Activated naive CD4-positive, alpha-beta T cell (primary cell): ENCODE measurements at places on chromosomes 7 and 10.

GRCh38 chr10:93277360-93277759 lies 203.7 kb downstream of the CYP26A1 start:
- DNase-seq = no peak

GRCh38 chr10:78815702-78816334 lies 252.9 kb upstream of the ZMIZ1 start:
- DNase-seq = no peak

DNA sequence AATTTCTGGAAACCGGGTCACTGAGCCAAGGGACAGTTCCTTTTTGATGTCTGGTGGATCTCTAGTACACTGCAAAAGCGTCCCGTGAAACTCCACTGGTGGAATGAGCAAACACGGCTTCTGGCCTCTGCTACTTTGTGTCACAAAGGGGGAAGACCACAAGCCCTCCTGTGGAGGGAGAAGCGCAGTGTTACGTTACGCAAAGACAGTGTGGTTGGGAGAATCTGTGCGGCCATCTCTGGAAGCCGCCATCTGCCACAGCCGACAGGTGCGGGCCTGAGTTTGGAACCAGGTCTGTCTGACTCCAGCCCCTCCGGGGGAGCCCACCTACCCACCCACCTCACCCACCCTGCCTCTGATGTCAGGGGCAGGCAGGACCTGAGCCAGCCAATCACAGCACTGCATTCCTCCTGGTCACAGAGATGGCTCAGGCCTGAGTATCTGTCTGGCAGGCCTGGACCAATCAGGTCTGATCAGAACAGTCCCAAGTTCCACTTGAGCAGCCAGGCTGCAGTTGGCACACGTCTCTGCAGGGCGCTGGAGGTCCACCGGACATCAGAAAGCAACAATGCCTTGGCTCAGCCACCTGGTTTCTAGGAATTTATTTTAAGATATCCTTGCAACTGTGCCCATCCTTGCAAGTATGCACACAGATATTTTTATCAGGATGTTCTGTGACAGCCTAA lies 3.0 kb upstream of the CYP2W1 start:
- DNase-seq = no peak

- DNase-seq = no peak
Measured at GRCh38 chr7:153398370-153398769, 638.8 kb downstream of the ACTR3B start.

DNA sequence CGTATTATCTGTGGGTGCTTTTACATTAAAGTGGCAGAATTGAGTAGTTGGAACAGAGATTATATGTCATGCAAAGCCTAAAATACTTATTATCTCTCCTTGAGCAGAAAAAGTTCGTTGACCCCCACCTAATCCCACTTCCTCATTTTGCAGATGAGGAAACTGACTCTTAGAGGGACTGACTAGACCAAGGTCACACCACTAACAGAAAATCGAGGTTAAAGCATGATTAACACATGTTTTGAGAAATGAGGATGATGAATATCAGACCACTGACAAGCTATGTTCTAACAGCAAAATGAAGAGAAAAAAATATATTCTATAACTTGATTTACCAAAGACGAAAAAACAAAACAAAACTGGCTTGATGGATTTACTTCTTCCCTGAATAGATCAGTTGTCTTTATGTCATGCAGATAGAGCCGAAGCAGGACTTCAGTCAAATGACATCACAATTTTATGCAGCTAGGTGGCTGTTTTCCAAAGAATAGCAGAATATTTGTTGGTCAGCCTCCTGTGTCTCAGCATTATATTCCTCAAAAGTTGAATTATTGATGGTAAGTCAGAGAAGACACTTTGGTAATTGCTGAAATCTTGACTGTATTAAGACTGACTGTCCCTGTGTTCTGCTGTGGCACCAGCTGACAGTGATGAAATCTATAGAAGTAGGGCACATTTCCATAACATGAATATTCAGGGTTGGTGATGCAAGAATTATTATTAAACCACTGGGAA lies 24.2 kb upstream of the SMIM30 start:
- no peak for DNase-seq

DNA sequence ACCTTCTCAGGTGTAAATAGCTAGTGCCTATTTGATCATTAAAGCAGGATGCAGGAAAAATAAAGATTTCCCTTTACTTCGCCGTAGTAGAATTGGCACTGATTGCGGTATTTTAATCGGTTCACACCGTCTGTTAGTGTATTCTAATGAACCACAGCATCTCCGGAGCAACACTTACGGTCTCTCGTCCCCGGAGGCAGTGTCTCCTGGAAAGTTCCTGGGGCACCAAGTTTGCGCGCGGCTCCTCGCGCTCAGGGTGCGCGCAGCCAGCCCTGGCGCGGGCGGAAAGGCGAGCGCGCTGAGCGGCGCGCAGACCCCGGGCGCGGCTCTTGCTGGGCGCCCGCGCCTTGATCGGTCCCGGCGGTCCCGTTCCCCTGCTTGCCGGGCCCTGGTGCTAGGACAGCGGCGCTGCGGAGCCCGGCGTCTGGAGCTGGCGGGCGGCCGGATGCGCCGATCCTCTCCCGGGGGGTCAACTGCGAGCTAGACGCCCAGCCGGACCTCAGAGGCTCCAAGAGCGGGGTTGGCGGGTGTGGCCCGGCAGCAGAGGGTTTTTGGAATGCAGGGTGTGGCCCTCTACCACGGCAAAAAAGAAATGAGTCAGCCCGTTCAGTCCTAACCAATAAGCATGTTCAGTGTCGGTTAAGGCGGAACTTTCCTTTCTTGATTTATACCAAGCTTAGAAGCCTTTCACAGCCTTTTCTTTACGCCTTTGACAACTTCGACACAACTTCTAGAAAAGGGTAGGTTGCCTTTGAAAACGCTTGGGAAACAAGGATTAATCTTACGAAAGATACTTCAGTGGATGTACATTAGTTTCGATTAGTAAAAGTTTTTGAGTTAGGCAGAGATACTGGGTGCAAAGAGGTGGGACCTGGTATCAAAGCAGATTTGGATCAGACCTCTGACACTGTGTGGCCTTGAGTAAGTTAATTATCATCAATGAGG lies 166.8 kb upstream of the ASAH2 start:
- no peak for DNase-seq

- DNase-seq = no peak
Measured at GRCh38 chr7:21754963-21755362, 190.7 kb downstream of the CDCA7L start.

DNA sequence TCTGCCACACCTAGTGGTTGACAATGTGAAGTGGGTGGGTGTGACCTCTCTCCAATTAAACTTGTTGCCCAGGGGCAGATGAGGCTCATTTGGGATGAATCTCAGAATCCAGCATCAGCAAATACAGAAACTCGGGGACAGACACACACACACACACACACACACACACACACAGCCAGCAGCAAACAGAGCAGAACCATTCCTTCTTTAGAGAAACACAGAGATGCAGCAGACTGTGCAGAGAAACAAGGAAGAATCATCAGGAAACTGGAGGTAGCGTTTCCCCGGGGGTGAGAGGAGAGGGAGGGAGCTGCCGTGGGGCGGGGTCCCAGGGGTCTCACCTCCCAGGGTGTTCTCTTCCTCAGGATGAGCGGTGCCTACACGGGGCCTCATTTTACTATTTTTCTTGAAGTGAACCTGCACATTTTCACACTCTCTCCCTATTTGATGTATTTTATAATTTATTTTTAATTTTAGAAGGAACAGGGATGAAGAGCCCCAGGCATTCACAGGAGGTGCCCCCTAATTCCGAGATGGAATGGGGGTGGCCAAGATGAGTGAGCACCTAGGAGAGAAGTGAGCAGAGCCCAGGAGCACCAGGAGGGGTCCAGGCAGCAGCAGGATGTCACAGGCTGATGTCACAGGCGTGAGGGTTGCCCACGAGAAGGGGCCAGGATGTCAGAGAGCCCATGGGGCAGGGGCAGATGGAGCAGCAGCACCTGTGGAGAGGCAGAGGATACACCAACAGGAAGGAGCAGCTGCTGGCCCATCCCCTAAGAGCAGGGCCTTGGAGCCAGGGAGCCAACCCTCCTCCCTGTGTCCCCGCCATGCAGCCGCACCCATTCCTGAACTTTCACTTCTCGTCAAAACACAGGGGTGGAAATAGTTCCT lies 85.3 kb upstream of the PPP2R2D start:
- no peak for DNase-seq

DNA sequence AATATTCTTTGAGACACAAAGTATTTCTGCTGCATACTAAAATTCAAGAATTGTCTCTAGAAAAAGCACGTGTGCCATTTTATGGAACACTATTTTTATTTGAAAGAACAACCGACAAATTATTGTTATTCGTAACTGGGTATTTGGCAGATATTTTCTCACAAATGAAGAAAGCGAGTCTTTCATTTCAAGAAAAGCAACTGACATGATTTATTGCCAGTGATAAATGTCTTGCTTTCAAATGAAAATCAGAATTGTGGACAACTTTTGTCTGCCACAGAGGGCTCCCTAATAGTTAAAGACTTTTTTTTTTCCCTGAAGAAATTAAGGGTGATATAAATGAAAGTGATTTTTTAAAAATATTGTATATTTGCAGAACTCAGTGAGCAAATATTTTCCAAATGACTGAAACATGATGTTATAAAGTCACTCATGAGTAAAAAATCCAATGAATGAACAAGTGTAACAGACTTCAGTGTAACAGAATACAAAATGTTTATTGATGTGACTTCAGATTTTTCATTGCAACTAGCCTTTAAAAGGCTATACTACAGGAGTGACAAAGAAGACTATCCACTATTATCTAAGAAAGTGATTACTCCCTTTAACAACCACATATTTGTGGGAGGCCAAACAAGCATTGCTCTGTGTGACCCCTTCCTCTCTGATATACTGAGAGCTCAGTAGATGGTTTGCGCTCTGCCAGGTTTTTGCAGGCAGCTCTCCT lies 49.0 kb upstream of the SEMA3E start:
- DNase-seq = no peak

GRCh38 chr10:77866598-77866997 lies 60.0 kb downstream of the DLG5 start:
- DNase-seq = no peak

DNA sequence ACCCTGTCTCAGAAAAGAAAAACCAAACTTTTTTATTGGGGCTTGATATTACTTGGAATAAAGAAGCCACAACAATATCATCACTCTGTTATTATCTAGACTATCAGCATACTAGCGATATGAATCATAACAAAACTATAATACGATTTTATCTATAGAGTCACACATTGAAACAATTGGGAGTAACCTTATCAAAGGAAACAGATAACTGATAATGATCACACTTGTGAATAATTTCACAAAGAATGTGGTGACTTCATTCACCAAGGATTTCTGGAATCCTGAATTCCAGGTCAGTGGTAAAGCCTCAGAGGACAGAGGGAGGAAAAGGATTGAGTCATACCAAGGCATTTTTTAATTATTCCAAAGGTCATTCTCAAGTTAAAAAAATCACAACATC lies 32.1 kb upstream of the NMT2 start:
- DNase-seq = no peak

DNA sequence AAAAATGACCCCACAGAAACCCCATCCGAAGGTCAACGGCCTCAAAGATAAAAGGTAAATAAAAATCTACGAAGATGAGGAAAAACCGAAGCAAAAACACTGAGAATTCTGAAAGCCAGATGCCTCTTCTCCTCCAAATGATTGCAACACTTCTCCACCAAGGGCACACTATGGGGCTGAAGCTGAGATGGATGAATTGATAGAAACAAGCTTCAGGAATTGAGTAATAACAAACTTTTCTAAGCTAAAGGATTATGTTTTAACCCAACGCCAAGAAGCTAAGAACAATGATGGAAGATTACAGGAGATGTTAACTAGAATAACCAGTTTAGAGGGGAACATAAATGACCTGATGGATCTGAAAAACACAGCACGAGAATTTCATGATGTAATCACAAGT lies 127.8 kb downstream of the MACC1 start:
- DNase-seq = no peak

DNA sequence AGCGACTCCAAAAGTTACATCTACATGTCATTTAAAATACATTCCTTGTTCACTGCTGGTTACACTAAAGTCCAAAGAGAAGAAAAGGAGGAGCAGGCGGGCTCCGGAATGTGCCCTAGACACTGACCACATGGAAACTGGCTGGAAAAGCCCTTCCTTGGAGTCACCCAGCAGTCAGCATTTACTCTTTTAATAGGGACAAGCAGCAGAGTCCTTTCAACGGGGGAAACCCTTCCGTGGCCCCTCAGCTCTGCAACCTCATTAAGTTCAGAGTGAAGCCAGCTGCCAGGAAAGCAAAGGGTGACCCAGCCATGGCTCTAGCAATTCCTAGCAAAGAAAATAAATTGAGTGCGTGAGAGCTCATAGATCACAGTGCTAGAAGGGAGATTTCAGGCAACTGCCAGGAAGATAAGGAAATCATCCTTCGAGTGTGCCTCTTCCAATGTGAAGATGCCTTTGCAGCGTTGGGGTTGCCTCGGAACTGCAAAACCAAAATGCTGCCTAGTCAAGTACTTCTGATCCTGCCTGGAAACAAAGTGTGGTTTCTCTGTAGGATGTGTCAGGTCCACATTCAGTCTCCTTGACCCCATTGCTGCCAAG lies 101.6 kb downstream of the SORBS1 start:
- no peak for DNase-seq

DNA sequence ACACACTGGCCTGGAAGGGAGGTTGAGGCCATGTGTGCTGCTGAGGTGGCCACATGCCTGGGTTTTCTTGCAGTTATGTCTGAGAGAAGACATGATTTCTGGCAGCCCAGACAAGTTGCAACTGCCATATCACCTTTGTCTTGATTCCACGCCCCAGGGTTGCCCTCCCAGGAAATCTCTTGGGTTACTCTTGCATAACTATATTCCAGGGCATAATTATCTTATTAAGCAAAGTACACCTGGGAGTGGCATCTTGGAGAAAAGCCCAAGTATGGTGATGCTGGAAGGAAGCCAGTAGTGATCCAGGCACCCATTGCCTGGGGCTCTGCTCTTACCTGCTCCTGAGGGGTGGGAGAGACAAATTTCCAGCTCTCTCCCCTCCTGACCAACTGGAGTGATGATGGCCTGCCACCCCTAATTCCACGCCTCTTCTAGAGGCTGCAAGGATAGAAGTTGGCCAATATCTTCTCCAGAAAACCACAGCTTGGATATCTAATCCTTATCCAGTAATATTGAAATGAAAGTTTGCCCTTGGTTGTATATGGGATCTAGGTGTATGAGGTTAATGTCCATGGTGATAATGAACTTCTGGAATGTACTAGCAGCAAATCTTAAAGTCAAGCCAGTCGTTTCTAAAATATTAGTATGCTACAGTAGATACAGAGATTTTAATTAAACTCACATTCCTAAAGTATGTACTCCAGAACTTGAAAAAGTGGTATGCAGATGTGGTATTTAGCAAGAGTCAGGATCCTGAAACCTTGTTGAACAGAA lies 5.0 kb downstream of the AKR1B10 start:
- DNase-seq = no peak

DNA sequence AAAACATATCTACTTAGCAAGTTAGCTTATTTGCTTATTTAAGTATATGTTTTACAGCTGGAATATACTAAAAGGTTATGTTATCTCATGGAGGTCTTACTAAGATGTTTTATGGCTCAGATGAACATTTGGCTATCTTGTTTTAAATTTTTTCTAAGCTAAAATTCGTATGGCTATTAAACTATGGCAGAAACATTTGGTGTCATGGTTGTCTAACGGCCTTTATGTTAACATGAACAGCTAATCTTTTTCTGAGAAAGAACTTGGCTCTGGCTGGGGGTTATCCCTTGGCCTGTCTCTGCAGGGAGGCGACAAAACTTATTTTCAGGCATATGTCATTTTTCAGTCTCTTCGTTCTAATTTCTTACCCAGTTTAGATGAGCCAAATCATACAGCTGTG lies 101.5 kb upstream of the MTPN start:
- no peak for DNase-seq
